Cardiac septum (tissue), 1 donor: ENCODE measurements at places on chromosomes 7 and 10. TPM values are rescaled to one million over a fixed set of nuclear protein-coding genes. Genes with fewer than 3 reads are reported as not detected.

GRCh38 chr7:107924841-107925504, 34.0 kb downstream of the DLD start:
- no peak for DNase-seq

- DNase-seq = no peak
Observed at GRCh38 chr7:26097837-26098668, 53.9 kb upstream of the NFE2L3 start.

GRCh38 chr10:14543046-14543903, 212.6 kb upstream of the FRMD4A start:
- no peak for DNase-seq

CWF19L1 gene
- total RNA-seq = 15.9 TPM

GRCh38 chr7:111960984-111961383, 245.2 kb downstream of the DOCK4 start:
- DNase-seq = no peak

AMZ1 gene
- total RNA-seq = 0.08 TPM

DNA sequence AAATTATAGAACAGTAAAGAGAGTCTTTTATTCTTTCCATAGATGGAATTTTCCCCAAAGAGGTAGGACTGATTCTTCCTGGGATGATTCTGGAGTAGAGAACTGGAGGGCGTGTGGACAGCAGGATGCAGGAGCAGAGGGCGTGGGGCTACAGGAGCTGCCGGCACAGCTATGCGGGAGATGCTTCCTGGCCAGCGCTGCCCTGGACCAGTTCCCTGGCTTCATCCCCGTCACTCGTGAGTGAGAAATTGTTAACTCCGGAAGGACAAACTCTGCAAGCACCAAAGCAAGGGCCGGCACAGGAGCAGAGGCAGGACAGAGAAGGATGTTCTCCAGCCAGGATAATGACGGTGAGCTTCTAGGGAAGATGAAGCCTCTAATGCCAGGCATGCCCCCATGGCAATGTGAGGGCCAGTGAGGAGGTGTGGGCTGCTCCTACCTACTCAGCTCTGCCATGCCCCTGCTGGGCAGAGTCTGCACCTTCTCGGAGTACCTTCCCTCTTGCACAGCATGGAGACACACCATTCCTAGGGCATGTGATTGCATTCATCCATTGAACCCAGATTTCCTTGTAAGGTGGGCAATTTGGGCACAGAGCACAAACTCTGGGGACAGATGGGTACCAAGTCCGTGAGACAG, 760.9 kb upstream of the IGFBP3 start:
- no peak for DNase-seq

ANKRD30A gene
- total RNA-seq = not detected

DNA sequence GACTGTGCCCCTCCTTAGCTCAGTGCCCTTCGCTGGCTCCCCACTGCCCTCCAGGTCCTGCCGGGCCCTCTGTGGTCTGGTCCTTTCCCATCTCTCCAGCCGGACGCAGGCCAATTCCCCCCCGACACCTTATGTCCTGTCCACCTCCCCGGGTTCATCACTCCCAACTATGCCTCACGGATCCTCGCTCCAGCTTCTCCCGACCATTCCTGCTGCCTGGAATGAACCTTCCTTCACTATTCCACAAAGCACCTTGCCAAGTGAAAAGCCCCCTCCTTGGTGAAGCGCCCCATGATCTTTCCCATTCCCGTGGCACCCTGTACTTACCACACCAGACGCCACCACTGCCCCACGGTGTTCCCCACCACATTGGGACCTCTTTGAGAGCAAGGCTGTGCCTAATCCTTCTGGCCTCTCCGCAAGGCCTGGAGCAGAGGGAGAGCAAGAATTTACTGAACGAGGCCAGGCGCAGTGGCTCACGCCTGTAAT, 47.2 kb downstream of the TMEM270 start:
- DNase-seq = peak; percentile 60

- DNase-seq = no peak
Observed at GRCh38 chr7:46633630-46634240, 712.7 kb upstream of the IGFBP3 start.

DNA sequence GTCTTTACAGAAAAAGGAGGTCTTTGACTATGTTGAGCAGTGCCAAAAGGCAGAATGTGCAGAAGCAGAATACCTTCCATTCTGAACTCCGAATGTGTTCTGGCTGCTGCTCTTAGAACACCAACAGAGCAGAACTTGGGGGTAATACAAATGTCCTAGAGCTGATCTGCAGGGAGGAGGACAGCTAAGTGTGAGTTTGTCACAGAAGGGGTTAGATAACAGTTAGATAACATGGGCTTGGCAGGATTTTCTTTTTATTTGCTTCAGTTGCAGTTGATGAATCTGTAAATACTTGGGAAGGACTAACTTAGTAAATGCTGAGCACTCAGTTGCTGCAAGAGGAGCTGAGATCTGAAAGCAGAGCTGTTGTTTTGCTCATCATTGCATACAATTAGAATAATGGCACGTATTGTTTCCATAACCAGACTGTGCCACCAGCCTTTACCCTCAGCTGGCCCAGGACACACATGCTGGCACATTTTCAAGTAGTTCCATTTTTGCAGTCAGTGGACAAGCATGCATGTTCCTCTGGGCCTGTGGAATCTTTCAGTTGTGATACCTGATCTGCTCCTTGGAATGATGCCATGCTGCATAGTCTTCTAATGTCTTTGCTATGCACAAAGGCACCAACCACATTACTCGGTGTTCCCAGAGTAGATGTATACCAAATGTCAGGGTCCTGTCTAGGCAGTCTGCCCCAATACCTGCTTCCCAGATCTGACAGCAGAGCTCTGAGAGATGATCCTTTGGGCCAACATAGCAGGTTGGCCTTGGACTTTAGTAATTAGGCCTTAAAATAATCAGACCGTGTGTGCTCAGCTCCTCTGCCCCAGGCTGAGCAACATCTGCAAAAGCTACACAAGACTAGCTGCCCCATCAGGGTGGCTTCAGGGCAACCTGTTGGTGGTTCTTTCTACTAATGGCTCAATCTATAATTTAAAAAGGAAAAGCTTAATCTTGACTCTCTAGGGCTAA, 55.7 kb downstream of the GSDME start:
- DNase-seq = no peak

GRCh38 chr7:42189535-42189934, 47.5 kb downstream of the GLI3 start:
- DNase-seq = no peak

DNA sequence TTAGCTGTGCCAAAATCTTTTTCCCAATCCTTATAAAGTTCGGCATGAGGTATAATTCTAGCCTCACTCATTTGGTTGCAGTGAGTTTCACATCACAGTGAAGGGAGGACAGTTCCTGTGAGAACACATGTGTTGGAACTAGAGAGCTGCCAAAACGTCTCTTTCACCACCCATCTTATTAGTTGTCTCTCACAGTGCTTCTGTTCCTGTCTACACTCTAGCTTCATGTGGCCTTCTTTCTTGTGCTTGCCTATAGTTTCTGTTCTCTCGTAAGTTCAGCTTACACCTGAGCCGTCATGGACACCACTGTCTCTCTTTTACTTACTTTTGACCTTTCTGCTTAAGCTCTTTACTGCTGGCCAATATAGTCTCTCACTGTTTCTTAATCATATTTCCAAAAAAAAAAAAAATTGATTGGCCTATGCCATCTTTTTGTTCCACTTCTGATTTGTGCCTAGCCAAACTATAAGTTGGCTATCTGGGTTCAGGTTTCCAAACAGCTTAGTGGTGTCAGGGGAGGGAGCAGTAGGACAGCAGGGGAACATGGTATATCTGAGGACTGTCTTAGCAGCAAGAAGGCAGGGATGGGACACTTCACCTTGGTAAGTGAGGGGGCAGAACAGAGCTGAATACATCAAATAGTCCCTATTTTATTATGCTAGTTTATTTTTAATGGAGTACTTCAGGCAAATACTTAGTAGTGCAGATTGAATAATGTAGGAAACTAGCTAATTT, 38.0 kb downstream of the ZNRF2 start:
- DNase-seq = no peak

DNA sequence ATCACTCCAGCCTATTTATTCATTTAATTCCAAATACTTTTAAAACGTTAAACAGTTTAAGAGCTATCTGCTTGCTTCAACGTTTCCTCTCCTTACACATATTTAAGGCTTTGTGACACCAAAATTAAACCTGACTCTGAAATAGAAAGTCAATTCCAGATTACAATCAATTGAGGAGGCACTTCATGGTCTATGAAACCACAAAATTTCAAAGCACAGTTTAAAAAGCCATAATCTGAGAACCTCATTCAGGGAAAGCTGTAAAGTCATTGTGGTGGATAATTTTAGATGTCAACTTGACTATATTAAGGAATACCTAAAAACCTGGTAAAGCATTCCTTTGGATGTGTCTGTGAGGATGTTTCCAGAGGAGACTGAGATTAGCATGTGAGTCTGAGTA, 6.2 kb downstream of the SNX13 start:
- no peak for DNase-seq

DNA sequence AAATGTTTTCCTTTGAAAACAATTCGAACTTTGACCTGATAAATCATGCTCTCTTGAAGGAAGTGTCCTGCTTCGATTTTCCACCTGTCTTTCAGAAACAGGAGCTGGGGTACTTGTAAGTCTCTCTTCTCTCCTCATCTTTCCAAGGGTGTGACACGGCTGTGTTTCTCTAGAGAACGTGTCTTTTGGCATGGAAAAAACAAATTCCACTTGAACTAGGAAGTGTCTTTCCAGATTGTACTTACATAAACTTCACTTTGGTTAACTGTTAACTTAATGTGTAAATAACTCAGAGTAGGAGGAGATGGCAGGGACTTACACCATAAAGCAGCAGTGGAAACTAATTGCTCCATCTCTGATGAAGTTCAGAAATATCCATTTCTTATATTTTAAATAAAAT, 4.2 kb upstream of the CALCR start:
- DNase-seq = no peak

TRPV6 gene
- not detected for total RNA-seq

DNA sequence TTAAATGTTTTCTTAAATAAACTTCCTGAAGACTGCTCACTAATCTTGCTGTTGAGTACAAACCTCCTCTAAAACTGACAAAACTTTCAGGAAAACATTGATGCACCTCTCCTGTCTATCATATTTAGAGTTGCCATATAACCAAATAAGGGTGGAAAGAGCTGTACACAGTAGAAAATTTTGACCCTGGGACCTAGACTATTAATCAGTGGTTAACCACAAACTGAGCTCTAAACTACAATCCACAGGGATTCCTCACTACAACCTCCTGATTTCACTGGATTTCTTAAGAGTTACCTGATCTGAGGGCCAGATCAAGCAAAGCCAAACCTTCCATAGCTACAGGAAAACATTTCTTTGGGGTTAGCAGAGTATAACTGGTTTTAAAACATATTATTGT, 39.9 kb upstream of the WNT16 start:
- no peak for DNase-seq

DNA sequence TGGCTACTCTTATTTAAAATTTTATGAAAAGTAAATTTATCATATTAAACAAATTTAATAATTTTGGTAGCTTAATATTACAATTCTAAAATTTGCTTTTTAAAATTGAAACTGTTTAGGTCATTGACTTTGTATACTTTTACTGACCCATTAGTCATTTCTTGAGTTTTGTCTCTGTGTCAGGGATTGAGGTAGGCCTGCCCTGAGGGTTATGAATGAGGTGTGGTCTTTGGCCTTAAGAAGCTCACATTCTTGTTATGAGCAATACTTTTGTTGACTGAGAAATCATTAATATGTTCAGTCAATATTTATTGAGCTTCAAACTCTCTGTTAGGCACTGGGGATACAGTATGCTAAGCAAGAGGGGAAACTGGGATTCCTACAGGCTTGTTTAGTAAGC, 47.0 kb upstream of the RPA3 start:
- DNase-seq = no peak

GRCh38 chr7:151352512-151352911, 10.9 kb downstream of the NUB1 start:
- no peak for DNase-seq

- peak; percentile 27 for DNase-seq
Observed at GRCh38 chr10:118965096-118965495, 64.4 kb upstream of the NANOS1 start.

GRCh38 chr10:28177944-28178637, 124.8 kb downstream of the MPP7 start:
- no peak for DNase-seq
